NCI-H774 (cell line): ENCODE measurements at places on chromosomes 13 and 19.

- no peak for DNase-seq
These were observed 15.6 kb downstream of the PCID2 start for GRCh38 chr13:113192902-113193301.

DNA sequence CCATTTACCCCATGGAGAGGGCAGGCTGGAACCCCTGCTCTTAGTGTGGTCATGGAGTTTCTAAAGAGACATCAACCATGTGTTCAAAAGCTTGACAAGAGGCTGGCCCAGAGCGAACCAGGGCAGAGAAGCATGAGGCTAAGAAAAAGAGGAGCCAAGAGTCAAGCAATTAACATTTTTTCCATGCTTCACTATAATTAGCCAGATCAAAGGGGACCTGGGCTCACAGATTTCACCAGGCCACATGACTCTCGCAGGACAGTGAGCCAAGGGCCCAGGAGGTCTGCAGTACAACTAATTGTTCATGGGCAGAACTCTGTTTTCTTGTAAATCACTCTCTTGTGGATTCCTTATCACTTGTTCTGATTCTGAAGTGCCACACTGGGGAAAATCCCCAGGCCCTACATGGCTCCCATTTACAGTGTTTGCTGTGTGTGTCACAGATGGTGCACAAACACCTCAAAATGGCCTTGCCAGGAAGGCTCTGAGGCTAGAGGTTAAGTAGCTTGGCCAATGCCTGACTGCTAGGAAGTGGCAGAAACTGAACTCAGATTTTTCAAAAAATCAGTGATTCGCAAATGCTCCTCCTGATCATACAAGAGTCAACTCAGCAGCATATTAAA lies 101.2 kb downstream of the LHFPL6 start:
- no peak for DNase-seq

GRCh38 chr19:30356951-30357579 lies 15.1 kb upstream of the ZNF536 start:
- no peak for DNase-seq

DNA sequence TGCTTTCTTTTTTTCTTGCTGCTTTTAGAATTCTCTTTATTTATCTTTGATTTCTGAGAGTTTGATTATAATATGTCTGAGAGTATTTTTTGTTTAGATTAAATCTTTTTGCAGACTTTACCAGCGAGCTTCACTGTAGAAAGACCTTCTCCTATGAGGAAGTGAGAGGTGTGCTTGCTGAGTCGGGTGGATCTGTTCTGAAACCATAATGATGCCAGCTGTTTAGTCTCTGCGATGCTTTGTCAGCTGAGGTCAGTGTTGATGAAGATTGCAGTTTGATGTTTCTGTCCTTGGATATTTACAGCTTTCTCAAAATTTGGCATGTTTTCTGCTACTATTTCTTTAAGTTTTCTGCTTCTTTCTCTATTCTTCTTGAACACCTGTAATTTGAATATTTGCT lies 309.1 kb upstream of the SLITRK6 start:
- no peak for DNase-seq

GRCh38 chr19:54456423-54457373 lies 6.9 kb downstream of the LENG9 start:
- no peak for DNase-seq

GRCh38 chr13:113890774-113891480 lies 27.1 kb upstream of the GAS6 start:
- no peak for DNase-seq

- no peak for DNase-seq
These were observed 547 bp downstream of the ABCC4 start for GRCh38 chr13:95300625-95301182.

GRCh38 chr13:95039415-95039814 lies 261.8 kb downstream of the ABCC4 start:
- DNase-seq = no peak

DNA sequence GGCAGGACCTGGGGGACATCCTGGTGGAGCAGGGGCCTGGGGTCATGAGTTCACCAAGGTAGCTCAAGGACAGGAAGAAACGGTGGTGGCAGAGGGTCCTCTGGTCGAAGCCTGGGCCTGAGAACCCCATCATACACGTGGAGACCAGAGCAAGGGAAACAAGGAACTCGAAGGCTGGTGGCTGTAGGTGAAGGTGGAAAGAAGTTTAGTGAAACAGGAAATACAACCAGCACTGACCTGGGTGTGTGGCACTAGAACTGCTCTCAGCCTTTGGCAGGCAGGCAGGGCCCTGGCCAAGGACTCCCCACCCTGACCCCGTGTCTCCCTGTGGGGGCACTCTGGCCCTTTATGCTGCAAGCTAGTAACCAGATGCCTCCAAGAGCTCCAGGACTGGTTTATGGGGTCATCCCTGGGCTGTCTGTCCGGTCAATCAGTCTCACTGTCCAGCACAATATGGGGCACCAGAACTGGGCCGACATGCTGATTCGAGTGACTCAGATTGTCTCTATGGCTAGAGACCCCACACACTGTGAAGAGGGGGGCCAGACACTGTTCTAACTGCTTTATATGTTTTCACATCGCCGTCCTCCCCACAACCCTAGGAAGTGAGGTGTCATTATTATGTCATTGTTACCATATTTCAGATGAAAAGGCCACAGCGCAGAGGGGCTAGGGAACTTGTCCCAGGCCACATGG lies 3.8 kb downstream of the COX6B2 start:
- DNase-seq = no peak

- no peak for DNase-seq
These were observed 25.6 kb downstream of the URI1 start for GRCh38 chr19:29967623-29968022.

DNA sequence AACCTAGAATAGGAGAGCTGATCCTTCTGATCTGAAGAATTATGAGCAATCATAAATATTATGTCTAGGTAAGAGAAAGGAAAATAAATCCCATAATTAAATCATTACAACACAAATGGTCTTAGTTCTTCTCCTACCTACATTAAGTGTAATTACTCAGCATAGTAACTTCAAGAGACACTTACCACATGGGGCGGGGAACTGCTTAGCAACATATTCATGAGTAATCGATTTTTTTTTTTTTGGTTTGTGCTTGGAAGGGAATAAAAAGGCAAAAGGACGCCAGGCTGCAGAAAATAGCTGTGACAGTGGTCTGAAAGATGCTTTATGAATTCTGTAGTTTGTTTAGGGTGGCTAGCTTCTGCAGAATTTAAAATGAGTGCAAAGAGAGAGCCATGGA lies 103.3 kb upstream of the HTR2A start:
- DNase-seq = no peak

GRCh38 chr19:30861919-30862318 lies 487.3 kb downstream of the TSHZ3 start:
- no peak for DNase-seq

DNA sequence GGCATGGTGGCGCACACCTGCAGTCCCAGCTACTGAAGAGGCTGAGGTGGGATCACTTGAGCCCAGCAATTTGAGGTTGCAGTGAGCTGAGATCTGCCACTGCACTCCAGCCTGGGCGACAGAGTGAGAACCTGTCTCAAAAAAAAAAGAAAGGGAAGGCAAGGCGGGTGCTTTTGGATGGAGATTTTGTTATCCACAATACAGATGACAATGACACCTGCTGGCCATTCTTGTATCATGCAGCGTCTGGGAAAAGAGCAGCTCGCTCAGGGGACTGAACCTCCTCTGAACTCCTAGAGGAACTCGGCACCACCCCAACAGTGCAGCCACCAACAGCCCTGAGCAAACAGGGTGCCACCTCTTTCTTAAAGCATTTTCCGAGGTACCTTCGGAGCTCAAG lies 22.8 kb downstream of the HAUS8 start:
- peak; percentile 6 for DNase-seq

- DNase-seq = peak; percentile 33
These were observed 54.9 kb upstream of the SACS start for GRCh38 chr13:23488442-23488841.
